ENCODE measurements at places on chromosomes 12 and 14.

GRCh38 chr12:3075315-3075714 is 1.9 kb upstream of the TSPAN9 start:
- peak; percentile 16 for DNase-seq

DNA sequence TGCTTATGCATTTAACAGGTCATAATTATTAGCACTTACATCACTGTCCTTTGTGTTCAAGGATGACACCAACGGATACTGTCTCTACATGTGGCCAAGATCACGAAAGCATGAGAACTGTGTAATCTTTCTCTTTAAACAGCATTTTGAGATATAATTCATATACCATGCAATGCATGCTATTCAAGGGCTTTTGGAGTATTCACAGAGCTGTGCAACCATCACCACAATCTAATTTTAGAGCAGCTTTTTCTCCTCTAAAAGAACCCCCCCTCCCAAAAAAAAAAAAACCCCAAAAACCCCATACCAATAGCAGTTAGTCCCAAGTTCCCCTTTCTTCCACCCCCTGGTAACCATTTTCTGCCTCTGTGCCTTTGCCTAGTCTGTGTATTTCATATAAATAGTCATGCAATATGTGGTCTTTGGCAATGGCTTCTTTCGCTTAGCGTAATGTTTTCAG is 60.6 kb downstream of the SPRING1 start:
- DNase-seq = no peak

DNA sequence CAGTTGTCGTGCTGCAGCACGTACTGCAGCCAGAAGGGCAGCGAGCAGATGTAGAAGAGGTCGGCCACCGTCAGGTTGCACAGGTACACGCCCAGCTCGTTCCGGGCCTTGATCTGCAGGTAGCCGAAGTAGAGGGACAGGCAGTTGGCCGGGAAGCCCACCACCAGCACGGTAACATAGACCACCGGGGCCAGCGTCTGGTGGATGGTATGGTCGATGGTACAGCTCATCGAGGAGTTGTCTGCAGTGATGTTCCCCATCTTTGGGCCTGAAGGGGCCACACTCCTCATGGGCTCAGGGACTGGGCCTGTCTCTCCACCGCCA is 9.8 kb downstream of the GPR68 start:
- no peak for DNase-seq

- DNase-seq = no peak
These were observed 78.2 kb downstream of the PHLDA1 start for GRCh38 chr12:75953312-75953906.

DNA sequence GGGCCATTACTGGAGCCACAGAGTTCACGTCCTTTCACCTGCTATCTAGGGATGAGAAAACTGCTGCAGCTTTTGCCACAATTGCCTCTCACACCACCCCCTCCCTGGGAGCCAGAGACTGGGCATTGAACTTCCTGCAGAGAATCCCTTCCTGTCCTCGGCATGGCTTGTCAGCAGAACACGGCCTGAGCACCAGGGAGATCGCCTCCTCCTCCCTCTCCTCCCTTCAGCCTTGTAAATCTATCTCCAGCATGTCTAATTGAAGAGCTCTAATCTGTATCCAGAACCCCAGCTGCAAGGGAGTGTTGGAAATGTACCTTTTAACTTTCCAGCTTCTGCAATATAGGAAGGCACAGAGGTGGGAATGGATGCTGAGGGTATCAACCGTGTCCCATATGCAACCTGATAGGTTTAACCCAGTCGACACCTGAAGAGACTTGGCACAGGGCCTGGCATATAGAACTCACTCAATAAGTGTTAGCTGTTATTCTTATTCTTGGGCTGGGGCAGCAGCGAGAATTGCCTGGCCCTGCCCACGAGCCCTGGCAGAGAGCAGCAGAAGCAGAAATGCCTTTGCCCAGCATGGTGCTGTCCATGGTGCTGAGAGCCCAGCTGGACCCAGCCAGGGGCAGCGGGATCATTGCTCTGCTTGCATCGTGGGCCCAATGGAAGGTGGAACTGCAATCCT is 26.8 kb downstream of the TMEM63C start:
- DNase-seq = peak; percentile 17

GRCh38 chr12:13173012-13173932 is 23.3 kb upstream of the EMP1 start:
- no peak for DNase-seq

- DNase-seq = no peak
These were observed 11.5 kb upstream of the CCDC175 start for GRCh38 chr14:59588101-59588500.

- DNase-seq = no peak
These were observed 28.3 kb downstream of the FRMD6 start for GRCh38 chr14:51680031-51680430.

DNA sequence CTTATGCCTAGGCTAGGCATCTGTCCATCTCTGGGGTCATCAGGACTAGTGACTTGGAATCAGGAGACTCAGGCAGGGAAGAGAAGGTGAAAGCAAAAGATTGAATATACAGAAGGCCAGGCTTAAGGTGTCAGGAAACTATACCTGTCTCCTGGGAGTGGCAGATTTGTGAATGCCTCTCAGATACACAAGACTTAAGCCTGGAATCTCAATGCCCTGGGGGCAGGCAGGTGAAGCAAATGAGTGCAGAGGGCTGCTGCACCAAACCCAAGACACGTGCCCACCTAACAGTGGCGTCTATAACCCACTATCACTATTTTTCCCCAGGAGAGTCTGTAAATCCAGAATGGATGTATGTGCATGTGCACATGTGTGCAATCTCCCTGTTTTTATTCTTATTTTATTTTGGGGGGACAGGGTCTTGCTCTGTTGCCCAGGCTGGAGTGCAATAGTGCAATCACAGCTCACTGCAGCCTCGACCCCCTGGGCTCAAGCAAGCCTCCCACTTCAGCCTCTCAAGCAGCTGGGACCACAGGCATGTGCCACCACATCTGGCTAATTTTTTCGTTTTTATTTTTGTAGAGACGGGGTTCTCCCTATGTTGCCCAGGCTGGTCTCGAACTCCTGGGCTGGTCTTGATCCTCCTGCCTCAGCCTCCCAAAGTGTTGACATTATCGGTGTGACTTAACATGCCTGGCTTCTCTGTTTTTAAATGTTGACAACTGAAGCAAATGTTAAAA is 31.9 kb upstream of the FOS start:
- no peak for DNase-seq

- DNase-seq = no peak
These were observed 1655.3 kb upstream of the FLRT2 start for GRCh38 chr14:83874662-83875061.

GRCh38 chr12:91007531-91008290 is 2.9 kb upstream of the EPYC start:
- DNase-seq = no peak

- DNase-seq = no peak
These were observed 129.4 kb downstream of the PPM1H start for GRCh38 chr12:62805517-62805916.

GRCh38 chr12:71155225-71155624 is 2.6 kb downstream of the TSPAN8 start:
- no peak for DNase-seq

- DNase-seq = no peak
These were observed 190.8 kb upstream of the CNOT2 start for GRCh38 chr12:70052476-70052875.

DNA sequence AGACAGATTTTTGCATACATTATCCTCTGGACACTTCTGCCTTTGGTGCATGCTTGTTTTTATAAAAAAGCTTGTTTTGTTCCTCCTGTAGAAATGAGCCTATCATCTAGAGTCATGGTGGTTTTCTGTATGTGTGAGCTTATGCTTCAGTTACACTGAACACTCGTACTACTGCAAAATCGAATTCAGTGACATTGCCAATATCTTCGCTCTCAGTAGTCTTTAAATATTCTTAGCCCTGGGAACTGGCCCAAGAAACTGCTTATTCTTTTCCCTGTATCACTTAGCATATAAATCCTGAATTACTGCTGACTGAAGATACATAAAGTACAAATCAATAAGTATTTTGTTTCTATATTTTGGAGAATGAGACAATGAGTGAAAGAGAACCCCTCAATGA is 70.5 kb downstream of the RGS6 start:
- no peak for DNase-seq

DNA sequence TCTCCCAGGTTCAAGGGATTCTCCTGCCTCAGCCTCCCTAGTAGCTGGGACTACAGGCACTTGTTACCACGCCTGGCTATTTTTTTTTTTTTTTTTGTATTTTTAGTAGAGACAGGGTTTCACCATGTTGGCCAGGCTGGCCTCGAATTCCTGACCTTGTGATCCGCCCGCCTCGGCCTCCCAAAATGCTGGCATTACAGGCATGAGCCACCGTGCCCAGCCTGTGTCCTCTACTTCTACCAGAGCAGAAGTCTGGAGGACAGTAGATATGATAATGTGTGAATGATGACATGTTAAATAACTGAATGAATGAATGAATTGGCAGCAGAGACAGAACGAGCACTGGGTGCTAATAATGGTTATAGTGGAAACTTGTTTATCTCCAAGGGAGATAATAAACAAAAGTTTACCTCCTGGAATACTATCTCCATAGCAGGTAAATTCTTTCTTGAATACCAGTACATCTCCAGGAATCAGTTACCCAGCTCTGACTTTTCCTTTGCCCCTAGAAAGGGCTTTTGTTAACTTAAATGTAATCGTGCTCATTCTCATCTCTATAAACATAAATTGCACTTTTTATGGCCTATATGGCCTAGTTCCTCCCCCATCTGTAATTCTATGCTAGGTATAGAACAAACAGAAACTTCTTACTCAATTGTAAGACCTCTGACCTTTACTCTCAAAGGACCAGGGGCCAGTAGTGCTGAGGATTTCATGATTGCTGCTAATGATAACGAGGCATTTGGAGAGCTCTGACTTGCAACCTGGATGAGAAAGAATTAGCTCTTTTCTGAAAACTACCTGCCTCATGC is 7.2 kb upstream of the LGALS3 start:
- DNase-seq = no peak

DNA sequence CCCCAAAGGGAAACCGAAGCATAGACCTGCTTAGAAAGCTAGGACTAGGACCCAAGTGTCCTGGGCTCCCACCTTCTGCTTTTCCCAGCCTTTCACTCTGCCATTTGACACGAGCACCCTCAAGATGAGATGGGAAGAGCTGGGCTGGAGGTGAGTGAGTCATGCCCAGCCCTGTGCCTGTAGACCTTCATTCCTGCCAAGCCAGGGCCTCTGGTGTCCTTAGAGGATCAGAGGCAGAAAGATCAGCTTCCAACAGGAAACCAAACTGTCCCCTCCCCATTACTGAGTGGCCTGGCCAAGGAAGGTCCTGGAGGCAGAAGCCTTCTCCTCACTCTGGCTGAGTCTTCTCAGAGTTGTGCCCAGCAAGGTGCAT is 3.5 kb downstream of the TMEM63C start:
- no peak for DNase-seq

GRCh38 chr12:3572560-3572959 is 81.6 kb downstream of the PRMT8 start:
- DNase-seq = no peak

GRCh38 chr12:5364036-5364770 is 67.7 kb upstream of the NTF3 start:
- no peak for DNase-seq

DNA sequence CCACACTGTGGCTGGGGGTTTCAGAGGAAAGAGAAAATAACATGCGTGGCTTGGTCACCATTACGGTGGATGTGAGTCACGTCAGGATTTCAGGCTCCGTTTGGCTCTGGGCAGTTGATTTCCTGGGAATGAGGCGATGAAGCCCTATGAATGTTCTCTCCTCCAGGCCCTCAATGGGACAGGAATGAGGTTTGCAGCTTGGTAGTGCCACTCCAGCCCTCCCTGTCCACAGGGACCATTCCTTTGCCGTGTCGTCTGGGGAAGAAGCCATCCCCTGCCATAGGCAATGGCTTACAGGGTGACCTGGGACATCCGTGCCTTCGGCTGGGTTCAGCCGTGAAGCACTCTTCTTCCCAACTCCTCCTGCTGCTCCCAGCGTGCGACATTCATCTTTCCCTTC is 95.0 kb downstream of the FBXL14 start:
- DNase-seq = no peak

DNA sequence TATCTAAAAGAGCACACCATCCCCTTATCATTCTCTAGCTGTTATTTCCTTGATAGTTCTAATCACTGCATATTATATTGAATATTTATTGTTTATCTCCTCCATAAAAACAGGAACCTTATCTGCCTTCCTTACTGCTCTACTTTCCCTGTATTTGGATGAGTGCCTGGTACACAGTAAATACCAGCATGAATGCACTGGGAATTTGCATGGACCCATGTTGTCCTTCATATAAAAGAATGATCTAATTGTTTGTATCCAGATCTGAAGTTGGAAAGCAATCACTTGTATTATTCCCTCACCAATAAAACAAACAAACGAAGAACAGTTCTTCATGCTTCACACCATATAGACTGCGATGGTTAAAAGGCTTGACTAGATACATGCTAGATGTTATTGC is 15.3 kb upstream of the CNOT2 start:
- DNase-seq = peak; percentile 1

DNA sequence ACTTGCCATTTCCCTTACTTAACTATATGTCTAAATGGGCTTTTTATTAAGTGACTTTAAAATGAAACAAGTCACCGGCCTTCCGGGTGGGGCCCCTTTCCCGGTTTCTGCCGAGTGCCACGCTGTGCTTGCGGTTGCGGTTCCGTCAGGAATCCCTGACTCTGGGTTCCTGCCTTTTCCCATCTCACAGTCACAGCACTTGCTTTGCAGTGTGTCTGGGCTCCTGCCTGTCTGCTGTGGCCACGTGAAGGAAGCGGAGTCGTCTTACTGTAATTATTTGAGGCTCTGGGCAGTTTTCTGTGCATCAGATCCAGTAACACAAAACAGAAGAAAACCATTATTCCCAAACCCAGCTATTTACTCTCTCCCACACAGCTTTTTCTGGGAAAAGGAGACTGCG is 44.0 kb upstream of the FRMD6 start:
- no peak for DNase-seq

DNA sequence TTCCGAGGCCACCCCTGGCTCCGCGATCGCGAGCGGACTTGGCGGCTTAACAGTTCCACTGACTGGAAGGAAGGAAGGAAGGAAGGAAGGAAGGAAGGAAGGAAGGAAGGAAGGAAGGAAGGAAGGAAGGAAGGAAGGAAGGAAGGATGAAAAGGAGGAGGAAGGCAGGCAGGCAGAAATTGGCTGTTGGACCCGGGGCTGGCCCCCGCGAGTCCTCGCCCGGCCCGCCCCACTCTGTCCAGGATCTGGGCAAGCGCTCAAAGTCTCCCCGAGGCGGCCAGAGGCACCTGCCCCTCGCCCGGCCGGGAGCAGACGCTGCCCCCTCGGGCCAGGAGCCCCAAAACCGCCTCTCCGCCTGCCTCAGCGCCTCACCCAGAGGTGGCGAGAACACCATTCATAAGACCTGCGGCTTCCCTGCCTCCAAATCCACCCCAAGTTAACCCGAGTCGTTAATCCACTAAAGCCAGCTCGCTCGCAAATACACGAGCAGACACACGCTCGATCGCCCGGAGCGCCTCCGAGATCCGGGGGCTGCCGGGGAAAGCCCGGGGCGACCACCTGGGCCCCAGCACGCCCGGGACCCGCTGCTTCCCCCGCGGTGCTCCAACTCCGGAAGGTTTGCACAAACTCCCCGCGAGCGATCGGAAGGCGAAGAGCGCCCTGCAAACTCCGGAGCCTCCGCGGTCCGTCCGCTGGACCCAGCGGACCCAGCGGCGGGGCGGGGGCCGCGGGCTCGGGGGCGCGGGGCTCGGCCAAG is 844 bp downstream of the DPF3 start:
- DNase-seq = no peak

All from NCI-H2029 (cell line).